ENCODE measurements at places on chromosomes 13 and 19. TPM values are rescaled to one million over a fixed set of nuclear protein-coding genes. Genes with fewer than 3 reads are reported as not detected.

- no peak for DNase-seq
Observed at GRCh38 chr19:54257116-54257480, at the start of gene LILRB5. Gene LILRB5 (minus strand): TSS chr19:54257273. CDS start chr19:54257193, 80 bp downstream.

GRCh38 chr13:80039000-80039399 lies 301.9 kb downstream of the SPRY2 start:
- no peak for DNase-seq

- no peak for DNase-seq
Observed at GRCh38 chr19:34299576-34299975, 45.2 kb downstream of the GARRE1 start.

Gene SRRM5
- 0.37 TPM for total RNA-seq

- DNase-seq, result no peak
Observed at GRCh38 chr19:48671446-48671995, 1.3 kb downstream of the NTN5 start.

DNA sequence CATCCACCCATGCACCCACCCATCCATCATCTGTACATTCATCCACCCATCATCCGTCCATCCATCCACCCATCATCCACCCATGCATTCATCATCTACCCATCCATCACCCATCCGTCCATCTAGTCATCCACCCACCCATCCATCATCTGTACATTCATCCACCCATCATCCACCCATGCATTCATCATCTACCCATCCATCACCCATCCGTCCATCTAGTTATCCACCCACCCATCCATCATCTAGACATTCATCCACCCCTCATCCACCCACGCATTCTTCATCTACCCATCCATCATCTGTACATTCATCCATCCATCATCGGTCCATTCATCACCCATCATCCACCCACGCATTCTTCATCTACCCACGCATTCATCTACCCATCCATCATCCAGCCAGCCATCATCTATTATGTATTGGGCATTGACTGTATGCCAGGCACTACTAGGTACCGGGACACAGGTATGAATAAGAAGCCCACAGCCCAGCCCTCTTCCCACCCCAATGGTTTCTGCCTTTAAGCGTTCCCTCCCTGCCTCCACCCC lies 16.7 kb upstream of the GALP start:
- DNase-seq, result no peak

- no peak for DNase-seq
Observed at GRCh38 chr19:10104665-10105508, 1.3 kb upstream of the PPAN start.

DNA sequence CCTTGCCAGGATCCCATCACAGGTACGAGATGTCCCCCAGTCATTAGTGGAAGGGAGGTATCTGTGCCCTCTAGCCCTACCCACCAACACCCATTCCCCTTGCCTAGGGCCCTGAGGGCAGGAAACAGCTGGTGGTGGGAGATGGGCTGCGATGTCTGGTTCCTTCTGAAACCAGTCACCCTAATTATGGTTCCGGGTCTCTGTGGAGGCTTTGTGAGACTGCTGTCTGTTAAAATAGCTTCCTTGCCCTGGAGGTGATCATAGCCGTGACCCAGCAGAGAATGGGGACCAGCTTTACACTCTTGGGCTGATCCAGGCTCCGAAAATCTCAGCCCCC lies 5.5 kb downstream of the ALDH16A1 start:
- no peak for DNase-seq

DNA sequence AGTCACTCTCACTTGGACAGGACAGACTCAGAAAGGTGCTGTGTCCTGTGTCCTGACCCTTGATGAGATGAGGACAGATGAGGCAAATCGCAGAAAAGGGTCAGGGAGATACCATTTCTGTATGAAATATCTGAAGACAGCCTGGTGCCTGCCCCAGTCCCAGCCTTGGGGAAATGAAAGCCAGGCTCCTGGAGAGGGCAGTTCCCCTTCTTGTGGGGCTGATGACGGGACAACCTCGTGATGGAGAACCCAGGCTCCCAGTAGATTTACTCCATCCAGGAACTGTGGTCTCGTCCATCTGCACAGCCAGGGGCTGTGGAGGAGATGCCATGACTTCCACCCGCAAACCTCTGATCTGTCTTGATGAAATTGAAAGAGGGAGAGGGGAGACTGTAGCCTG lies 13.8 kb downstream of the LILRB1 start:
- no peak for DNase-seq

GRCh38 chr19:52936151-52936953 lies 13.1 kb upstream of the ZNF888 start:
- DNase-seq, result no peak

DNA sequence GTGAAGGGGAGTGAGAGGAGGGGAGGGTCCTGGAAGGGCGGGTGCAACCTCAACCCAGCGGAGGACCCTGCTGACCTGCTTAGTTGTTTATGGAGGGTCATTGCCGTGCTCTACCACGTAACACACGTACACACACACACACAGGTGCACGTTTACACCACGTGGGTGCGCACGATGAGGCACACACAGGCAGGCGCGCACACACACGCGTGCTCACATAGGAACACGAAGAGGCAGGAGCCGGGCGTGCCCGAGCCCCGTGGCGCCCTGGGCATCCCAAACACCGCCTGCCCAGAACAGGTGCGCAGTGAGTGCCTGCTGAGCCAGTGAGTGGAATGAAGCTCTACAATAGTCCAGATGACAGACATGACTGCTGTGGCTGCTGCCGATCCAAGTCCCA lies 11.2 kb upstream of the MADCAM1 start:
- no peak for DNase-seq

- DNase-seq, result peak; percentile 78
Observed at GRCh38 chr19:756236-756635, 5.3 kb downstream of the MISP start.

Gene SERP2
- total RNA-seq, result 0.70 TPM

Gene TEX29
- not detected for total RNA-seq

Gene SHISA7
- not detected for total RNA-seq

DNA sequence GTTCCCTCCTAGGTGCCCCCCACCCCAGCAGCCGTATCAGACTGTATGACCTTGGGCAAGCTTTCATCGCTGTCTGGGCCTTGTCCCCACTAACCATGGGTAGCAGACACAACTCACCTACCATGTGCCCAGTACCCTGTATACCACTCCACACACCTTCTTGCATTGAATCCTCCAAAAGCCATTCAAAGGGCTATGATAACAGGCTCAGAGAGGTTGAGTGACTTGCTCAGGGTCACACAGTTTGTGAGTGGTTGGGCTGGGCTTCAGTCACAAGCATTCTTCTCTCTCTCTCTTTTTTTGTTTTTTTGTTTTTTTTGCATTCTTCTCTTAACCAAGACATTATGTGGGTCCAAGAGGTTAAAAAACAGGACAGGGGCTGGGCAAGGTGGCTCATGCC lies 2.6 kb downstream of the RASAL3 start:
- no peak for DNase-seq

Gene ZFP14
- total RNA-seq, result 6.7 TPM

GRCh38 chr13:50810998-50811397 lies 32.5 kb downstream of the DLEU7 start:
- no peak for DNase-seq

DNA sequence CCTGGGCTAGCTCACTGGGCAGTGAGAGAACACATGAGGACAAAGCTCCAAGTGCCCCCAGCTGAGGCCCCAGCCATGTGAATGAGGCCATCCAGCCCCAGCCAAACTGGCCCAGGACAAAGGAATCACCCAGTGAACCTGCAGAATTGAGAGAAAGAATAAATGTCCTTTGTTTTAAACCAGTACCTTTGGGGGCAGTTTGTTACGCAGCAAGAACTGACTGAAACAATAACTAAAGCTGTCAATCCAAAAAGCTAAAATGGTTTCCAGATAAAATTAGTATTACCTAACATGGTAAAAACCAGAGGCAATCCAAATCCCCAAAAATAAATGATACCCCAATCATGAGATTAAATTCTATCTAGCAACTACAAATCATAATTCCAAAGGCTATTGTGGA lies 69.6 kb downstream of the ZNF557 start:
- no peak for DNase-seq
